Kasumi-1 (cell line): ENCODE measurements at places on chromosomes 2 and 18.

- DNase-seq = no peak
Observed at GRCh38 chr18:29780816-29781215, 1261.7 kb downstream of the DSC3 start.

DNA sequence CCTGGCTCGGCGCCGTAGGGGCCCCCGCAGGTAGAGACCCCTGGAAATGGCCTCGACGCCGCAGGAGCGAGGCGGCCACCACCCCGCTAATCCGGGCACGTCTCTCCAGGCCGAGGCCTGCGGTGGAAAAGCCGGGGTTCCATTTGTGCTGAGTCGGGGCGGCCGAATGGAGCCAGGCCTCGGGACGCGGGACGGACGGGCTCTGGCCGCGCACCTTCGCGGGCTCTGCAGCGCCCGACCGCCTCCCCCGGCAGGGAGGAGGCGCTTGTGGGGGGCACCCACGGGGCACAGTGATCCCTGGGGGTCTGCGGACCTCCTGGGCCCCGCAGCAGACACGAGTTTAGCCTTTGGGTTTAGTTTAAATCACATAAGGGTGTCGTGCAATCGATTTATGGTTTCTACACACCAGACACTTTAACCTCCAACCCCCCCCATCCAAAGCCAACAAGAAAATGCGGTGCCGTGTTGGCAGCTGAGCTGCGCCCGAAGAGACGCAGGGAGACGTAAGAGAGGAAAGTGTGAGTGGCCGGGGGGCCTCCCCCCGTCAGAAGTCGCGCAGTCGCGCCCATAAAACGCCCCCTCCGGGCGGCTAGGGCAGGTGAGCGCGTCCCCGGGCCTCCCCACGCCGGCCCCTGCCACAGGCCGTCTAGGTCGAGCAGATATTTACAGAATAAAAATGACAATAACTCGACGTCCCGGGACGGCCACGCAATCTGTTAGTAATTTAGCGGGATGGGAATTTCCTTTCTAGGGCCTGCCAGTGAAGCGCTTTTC lies 1.0 kb upstream of the NFATC1 start:
- no peak for DNase-seq

GRCh38 chr2:28602751-28603639 lies 107.1 kb downstream of the PLB1 start:
- DNase-seq = peak; percentile 56

DNA sequence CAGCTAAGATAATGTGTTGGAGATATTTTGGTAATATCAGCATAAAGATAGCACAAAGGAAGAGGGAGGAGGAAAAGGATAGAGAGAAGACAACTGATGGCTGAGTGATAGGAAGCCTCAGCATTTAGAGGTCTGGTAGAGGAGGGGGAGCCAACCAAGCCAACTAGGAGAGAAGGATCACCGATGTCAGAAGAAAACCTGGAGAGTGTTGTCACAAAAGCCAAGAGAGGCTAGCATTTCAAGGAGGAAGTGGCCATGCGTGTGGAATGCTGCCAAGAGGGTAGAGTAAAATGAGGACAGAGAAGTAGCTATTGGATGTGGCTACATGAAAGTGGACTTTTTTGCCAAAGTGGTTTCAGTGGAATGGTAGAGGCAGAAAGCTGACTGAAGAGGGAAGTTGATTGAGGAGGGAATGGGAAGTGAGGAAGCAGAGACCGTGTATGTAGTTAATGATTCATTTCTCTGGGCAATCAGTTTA lies 34.3 kb downstream of the LCLAT1 start:
- peak; percentile 74 for DNase-seq

DNA sequence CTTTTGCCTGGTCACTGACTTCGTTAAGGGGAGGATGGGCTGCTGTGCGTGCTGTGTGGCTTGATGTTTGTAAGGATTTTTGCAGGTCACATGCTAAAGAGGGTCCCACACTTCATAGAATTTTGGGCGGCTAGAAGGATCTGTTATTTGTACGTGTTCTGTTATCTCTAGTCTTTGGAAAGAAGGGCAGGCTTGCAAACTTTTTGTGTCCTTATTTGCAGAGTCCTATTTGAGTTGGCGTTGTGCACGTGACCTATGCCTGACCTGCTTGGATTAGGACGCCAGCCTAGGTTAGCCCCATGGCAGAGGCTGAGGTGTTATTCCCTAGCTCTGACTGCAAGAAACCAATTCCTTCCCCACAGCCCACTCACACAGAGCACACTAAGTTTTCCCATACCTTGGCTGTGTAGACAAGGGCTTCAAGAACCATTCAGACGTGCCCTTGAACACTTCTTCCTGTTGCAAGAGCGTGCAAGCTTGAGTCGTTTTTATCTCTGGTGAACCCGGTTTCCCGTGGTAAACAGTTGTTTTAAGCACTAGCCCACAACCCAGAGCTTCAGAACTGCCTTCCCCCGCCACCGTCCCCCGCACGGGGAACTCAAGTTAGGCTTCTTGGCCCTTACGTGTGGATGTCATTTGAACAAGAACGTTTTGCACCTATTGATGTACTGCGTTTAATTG lies 94.6 kb downstream of the LDLRAD4 start:
- no peak for DNase-seq

DNA sequence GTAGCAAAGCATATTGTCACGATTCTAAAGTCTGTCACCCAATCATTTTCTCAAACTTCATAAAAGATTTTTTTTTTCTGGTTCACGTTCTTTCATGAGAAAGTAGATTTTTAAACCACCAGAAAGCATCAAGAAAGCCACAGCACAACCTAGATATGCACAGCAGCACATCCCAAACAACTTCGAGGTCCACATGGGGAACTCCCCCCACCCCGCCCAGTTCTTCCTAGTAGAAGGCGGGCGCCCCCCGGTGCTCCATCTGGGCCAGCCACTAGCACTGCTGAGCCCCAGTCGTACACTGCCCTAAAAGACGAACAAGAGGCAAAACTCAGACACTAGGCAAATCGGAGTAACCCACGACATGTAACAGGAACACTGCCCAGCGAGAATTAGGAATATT lies 15.5 kb downstream of the HDLBP start:
- DNase-seq = no peak

GRCh38 chr18:2826581-2826980 lies 20.2 kb upstream of the EMILIN2 start:
- no peak for DNase-seq

GRCh38 chr2:59909147-59909546 lies 644.3 kb downstream of the BCL11A start:
- no peak for DNase-seq

DNA sequence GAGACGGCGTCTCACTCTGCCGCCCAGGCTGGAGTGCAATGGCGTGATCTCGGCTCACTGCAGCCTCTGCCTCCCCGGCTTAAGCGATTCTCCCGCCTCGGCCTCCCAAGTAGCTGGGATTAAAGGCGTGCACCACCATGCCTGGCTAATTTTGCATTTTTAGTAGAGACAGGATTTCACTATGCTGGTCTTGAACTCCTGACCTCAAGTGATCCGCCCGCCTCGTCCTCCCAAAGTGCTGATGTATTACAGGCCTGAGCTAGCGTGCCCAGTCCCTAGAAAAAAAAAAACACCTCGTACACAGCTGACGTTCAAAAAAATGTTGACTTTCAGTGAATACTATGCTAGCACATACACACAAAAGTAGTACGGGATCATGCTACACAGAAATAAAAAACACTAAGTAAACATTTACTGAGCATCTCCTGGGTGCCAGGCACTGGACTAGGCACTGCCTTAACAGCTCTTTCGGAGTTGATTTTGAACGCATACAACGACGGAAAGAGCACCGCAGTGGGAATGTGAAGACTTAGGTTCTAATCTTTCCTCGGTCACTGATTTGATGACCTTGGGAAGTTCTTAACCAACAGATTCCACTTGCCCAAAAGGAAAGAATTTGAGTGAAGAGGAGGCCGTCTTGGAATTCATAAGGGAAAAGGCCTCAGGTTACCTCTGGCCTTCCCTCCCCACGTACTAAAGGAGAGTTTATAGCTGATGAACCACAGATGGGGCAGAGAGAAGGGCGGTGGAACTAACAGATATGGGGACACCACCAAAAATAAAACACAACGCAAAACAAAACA lies 1.1 kb downstream of the DNAJC27 start:
- DNase-seq = peak; percentile 25

DNA sequence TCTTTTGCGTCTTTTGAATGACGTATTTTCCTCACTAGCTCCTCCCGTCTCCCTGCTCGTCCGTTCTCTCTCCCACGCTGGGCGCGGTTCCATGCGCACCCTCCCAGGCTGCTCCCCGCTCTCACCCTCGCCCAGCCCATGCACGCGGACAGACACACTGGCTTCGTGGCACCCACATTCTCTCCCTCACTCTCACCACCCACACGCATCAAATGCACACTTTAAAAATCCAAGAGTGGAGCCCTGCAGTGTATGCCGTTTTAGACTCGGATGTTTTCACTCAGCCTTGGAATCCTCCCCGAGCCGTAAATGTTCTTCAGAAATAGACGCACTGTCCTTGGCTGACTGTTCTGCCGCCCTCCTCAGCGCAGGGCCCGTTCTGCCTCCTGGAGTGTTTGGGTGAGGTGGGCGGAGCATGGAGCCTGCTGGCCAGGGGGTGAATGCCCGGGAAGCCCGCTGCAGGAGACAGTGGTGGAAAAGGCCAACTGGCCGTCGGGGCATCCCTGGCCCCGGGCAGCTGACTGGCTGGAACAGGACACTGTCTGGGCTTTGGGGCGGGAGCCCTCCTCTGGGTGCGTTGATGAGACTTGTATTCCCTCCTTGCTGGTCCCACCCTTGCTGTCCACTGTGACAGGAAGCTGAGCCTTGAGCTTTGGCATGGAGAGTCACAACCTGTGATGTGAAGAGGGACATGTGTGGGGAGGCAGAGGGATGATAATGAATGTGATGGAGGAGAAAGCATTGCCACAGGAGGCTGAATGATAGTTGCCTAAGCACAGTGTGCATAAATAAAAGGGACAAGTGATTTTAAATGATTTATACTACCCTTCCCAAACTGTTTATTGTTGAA lies 35.4 kb upstream of the LYPD6B start:
- no peak for DNase-seq

GRCh38 chr18:78323453-78324197 lies 656.0 kb upstream of the SALL3 start:
- no peak for DNase-seq

DNA sequence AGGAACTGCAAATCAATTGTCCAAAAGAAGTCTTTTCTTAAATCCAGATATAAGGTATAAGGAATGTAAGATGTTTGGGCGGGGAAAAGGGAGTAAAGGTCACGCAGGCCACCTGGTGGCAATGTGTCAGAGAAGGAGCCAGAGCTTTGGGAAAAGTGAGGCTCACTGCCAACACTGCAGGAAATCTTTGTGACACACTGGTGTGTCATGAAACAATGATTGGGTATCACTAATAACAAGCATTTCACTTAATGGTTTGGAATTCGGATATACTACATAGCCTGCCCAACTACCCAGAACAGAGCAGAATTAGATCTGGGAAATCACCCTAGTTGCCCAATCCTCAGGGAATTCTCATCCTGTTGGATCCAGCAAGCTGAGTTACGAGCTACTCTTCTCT lies 61.0 kb downstream of the RBMS1 start:
- DNase-seq = no peak

DNA sequence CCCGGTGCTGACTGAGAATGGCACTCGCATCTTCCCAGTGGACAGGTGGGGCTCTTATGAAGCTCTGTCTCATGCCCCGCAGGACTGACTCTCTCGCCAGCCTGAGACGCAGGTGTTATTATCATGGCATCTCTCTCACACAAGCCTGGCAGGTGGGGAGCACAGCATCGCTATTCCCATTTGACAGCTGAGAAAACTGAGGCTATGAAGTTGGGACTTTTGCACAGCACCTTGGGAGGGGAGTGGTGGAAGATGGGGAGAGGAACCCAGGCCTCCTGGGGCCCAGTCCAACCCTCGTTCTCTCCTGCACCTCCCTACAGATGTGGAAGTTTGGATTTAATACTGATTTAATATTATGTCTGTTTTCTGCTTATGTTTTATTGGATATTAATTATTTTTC lies 9.0 kb upstream of the NTSR2 start:
- DNase-seq = no peak

DNA sequence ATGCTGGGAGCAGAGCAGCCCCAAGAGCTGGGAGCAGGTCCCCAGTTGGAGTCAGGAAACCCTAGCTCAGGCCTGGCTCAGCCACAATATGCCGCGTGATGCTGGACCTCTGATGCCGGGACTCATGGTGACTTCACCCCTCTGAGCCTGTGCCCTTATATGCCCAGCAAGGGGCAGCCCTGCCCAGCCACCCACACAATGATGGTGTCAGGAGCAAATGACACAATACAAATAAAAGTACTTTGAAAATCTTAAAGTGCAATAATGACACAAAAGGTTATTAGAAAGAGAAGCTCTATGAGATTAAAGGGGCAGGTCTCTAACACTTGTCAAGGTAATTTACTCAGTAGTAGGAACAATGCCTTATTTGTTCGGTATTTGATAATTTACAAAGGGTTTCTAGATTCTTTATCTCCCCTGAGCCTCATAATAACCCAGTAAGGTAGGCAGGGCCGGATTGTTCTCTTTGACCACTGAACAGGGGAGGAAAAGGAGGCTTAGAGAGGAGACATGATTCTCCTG lies 18.3 kb upstream of the KIF3C start:
- DNase-seq = no peak

DNA sequence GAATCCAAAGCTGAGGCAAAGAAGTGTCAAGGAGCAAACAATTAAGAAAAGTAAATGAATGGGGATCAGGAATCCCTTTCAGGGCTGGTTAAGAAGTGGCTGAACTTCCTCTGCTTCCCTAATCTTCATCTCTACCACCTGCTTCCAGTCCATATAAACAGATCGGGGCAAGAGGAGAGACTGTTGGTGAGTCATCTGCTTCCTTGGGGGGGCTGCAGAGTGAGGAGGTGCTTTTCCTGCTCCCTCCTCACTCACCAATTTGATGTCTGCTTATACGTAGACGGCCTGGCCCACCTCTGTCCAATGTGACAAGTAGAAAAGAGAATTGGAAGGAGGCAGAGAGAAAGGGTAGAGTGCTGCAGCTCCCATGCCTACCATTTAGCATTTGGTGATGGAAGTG lies 68.4 kb downstream of the NAB1 start:
- no peak for DNase-seq

DNA sequence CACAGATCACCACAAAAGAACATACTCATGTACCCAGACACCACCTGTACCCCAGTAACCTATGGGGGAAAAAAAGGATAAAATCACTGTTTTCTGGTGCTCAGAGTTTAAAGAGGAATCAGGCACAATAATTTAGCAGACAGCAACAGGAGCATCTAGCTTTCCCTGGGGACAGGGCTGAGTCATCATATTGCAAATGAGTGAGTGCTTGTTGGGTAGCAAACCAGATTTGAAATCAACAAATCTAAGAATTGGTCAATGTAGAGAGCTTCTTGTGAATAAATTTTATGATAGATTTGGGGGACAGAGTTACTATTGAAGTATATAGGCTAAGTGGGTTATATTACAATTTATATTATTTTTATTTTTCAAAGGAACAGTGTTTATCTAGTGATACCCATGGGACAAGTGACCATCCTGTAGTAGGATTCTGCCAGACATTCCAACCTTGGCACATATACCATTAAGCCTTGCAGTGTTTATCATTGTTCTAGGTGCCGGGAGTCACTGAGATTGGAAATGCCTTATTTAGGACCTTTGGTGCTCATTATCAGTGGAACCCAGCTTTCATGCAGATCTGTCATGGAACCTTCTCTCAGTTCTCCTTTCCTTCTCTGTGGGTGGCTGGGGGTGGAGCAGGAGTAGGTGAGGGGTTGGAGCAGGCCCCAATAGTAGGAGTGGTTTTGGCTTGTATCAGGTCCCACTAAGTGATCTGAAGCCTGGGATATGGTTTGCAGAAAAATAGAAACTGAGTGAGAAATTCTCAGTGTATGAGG lies 117.2 kb downstream of the CERS6 start:
- no peak for DNase-seq

- DNase-seq = no peak
Observed at GRCh38 chr2:46985512-46985911, 69.9 kb upstream of the MCFD2 start.
